ENCODE measurements at places on chromosomes 2 and 18. TPM values are rescaled to one million over a fixed set of nuclear protein-coding genes. Genes with fewer than 3 reads are reported as not detected.
A peak's percentile ranks its signal among the peaks of the same experiment; 100 is the strongest.

DNA sequence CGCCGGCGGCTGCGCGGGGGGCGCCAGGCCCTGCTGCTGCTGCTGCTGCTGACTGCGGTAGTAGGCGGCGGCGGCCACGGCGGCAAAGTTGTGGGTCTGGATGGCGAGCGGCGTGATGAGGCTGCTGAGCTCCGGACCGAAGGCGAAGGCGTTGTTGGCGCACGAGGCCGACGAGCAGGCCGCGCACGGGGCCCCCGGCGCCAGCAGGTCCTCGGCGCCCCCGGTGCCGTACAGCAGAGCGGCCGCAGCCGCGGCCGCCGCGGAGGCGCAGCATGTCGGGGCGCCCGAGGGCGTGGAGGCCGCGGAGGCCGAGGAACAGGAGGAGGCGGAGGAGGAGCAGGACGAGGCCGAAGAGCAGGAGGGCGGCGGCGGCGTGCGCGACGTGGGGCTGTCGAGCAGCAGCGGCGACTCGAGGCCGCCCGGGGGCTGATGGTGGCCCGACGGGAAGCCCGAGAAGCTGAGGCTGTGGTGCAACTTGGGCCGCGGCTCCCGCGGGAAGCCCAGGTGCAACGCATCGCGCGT is 1.8 kb downstream of the ZFP36L2 start:
- no peaks in the 10 kb centered on the region for H3K27me3 ChIP-seq
- peaks cover 42% of the 10 kb centered on the region for H3K4me1 ChIP-seq
- no peak for DNase-seq
- peak overlapping the region; percentile 93 for H3K27ac ChIP-seq
- peaks cover 9% of the 10 kb centered on the region for H3K36me3 ChIP-seq
- peak overlapping the region; percentile 80 for H3K4me3 ChIP-seq

GRCh38 chr18:10286580-10287150 is 167.8 kb upstream of the APCDD1 start:
- peaks cover 2% of the 10 kb centered on the region for H3K27me3 ChIP-seq
- no peak for DNase-seq
- no peaks in the 10 kb centered on the region for H3K4me1 ChIP-seq

DNA sequence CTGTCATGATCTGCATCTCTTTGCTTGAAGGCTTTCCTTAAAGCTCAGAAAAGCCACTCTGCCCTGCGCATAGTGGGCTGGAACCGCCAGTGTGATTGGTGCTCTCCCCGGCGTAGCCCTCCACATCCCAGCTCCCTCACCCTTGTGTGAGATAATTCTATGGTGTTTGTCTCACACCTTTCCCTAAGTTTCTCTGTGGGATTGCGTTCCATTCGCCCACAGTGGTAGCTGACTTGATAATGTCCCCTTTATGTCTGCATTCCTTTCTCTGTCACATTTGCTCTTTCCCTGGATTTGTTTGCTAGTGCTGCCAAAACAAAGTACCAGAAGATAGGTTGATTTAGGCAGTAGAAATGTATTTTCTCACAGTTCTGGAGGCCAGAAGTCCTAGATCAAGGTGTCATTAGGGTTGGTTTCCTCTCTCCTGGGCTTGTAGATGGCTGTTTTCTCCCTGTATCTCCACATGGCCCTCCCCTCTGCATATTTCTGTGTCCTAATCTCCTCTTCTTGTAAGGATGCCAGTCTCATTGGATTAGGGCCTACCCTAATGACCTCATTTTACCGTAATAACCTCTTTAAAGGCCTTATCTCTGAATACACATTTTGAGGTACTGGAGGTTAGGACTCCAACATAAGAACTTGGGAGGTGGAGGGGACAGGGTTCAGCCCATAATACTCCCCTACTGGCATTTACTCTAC is 7.4 kb upstream of the TMEM87B start:
- DNase-seq = no peak
- H3K4me3 ChIP-seq = no peak overlapping the region

MEP1B gene
- 0.28 TPM for total RNA-seq

DNA sequence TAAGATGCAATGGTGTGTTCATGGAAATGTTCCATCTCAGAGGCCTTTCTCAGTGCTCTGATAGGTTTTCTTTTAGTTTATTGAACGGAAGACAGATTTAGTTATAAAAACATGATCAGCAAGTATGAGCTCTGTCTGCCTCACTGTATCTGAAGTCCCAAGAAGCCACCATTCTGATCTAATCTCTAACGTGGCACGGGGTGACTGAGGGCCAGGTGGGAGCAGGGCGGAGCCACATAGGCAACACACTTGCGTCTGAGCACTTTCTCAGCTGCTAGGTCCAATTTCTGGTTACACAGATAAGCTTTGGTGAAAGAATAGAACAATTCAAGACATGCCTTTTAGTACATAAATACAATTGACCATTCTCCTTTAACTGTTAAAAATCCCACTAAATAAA is 60.4 kb downstream of the SNTG2 start:
- H3K27me3 ChIP-seq = no peaks in the 10 kb centered on the region
- DNase-seq = no peak
- no peaks in the 10 kb centered on the region for H3K36me3 ChIP-seq
- H3K27ac ChIP-seq = no peak overlapping the region
- H3K4me1 ChIP-seq = no peaks in the 10 kb centered on the region

HNMT gene
- total RNA-seq = 4.1 TPM

TRAF3IP1 gene
- total RNA-seq = 23.4 TPM

GRCh38 chr2:171146633-171147032 is 14.1 kb downstream of the TLK1 start:
- H3K4me3 ChIP-seq = no peak overlapping the region
- no peak for DNase-seq
- no peaks in the 10 kb centered on the region for H3K36me3 ChIP-seq
- no peak overlapping the region for H3K27ac ChIP-seq

DNA sequence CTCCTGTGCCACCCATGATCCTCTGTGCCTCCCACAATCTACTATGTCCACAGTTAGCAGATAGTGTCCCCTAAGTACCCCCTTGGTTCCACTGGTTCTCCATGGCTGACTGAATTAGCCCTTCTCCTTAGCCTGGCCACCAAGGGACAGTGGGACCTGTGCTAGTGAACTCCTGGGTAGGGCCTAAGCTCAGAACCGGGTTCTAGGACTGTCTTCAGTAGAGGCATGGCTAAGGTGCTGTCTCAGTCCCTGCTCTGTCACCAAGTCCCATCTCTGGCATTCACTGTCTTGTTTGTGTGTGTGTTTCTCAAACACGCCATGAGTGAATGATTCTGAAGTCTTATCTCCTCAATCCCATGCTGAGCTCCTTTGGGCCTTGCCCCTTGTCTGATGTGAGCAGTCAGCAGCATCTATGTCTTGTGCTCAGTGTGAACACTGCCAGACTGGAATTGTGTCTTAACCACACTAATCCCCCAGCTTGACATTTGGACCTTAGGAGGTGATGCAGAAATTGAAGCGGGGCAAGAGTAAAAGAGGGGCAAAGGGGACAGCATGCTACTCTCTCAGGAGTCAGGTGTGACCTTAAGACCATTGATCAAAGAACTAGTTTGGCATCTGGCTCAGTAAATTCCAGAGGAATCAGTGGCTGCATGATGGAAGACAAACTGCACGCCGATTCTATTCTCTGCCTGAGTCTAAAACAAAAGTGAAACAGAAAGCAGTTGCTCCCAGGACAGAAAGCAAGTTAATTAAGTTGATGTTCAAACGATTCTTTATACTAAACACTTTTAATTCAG is 190.5 kb downstream of the ALPK2 start:
- no peaks in the 10 kb centered on the region for H3K27me3 ChIP-seq
- DNase-seq = no peak
- no peak overlapping the region for H3K4me3 ChIP-seq
- H3K36me3 ChIP-seq = no peaks in the 10 kb centered on the region
- H3K4me1 ChIP-seq = no peaks in the 10 kb centered on the region

- H3K4me1 ChIP-seq = no peaks in the 10 kb centered on the region
- H3K4me3 ChIP-seq = no peak overlapping the region
- DNase-seq = no peak
- no peaks in the 10 kb centered on the region for H3K36me3 ChIP-seq
- no peaks in the 10 kb centered on the region for H3K27me3 ChIP-seq
Measured at GRCh38 chr2:134103196-134103595, 150.7 kb upstream of the MGAT5 start.

TTC39C gene
- 14.8 TPM for total RNA-seq

DNA sequence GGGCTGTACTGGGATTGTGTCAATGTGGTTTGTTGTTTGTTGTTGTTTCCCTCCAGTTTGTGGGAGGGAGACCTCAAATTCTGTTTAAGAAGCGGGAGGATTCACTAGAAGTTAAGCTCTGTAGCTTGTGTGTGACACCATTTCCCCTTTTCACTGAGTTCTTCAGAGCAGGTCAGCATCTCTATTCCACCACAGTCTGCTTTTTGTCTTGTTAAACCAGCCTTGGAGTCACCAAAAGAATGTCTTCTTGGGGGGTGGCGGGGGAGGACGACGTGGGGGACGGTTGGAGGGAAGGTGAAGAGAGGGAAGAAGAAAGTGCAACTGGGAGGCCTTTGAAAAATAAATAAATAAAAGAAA is 2.3 kb upstream of the BCL11A start:
- H3K4me1 ChIP-seq = peaks cover 19% of the 10 kb centered on the region
- DNase-seq = no peak
- H3K4me3 ChIP-seq = peak overlapping the region; percentile 52
- H3K36me3 ChIP-seq = no peaks in the 10 kb centered on the region
- no peak overlapping the region for H3K27ac ChIP-seq

GRCh38 chr2:234677758-234678538 is 181.1 kb upstream of the ARL4C start:
- H3K27ac ChIP-seq = no peak overlapping the region
- H3K36me3 ChIP-seq = no peaks in the 10 kb centered on the region
- no peak for DNase-seq
- H3K27me3 ChIP-seq = no peaks in the 10 kb centered on the region
- H3K4me1 ChIP-seq = peaks cover 16% of the 10 kb centered on the region
- no peak overlapping the region for H3K4me3 ChIP-seq

- H3K27me3 ChIP-seq = no peaks in the 10 kb centered on the region
- no peaks in the 10 kb centered on the region for H3K4me1 ChIP-seq
- no peak for DNase-seq
- no peak overlapping the region for H3K27ac ChIP-seq
- H3K36me3 ChIP-seq = no peaks in the 10 kb centered on the region
- H3K4me3 ChIP-seq = no peak overlapping the region
Measured at GRCh38 chr2:150228936-150229335, 258.5 kb downstream of the RND3 start.

GRCh38 chr2:43039376-43040080 is 186.9 kb downstream of the ZFP36L2 start:
- DNase-seq = no peak
- no peaks in the 10 kb centered on the region for H3K36me3 ChIP-seq
- no peak overlapping the region for H3K4me3 ChIP-seq
- H3K4me1 ChIP-seq = peaks cover 19% of the 10 kb centered on the region

ARL6IP6 gene
- total RNA-seq = 38.9 TPM

DNA sequence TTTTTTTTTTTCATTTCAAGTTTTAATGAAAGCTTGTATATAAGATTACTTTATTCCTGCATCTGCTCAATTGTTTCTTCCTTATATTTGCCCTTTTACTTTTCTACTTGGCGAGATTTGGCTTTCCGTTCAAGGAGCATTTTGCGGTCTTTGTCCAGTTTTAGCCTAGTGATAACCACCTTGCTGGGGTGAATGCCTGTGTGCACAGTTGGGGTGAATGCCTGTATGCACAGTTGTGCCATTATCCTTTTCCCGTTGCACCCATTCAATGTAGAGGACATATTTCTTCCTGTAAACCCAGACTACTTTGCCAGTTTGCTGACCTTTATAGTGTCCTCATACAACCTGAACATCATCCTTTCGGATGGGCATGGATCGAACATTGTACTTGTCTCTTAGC is 12.0 kb downstream of the ZNF236 start:
- H3K4me3 ChIP-seq = no peak overlapping the region
- H3K4me1 ChIP-seq = peaks cover 29% of the 10 kb centered on the region
- no peak for DNase-seq
- no peaks in the 10 kb centered on the region for H3K27me3 ChIP-seq
- no peak overlapping the region for H3K27ac ChIP-seq

- no peak overlapping the region for H3K4me3 ChIP-seq
- H3K36me3 ChIP-seq = no peaks in the 10 kb centered on the region
- H3K27me3 ChIP-seq = no peaks in the 10 kb centered on the region
- no peak overlapping the region for H3K27ac ChIP-seq
Measured at GRCh38 chr2:235564884-235565530, 71.2 kb downstream of the AGAP1 start.

- no peak for DNase-seq
- H3K27ac ChIP-seq = no peak overlapping the region
- H3K4me3 ChIP-seq = no peak overlapping the region
- no peaks in the 10 kb centered on the region for H3K36me3 ChIP-seq
- H3K27me3 ChIP-seq = no peaks in the 10 kb centered on the region
Measured at GRCh38 chr2:102110596-102111334, 31.8 kb upstream of the IL1R1 start.

RNU2-63P gene
- 14.0 TPM for total RNA-seq

CFAP53 gene
- 0.23 TPM for total RNA-seq

DNA sequence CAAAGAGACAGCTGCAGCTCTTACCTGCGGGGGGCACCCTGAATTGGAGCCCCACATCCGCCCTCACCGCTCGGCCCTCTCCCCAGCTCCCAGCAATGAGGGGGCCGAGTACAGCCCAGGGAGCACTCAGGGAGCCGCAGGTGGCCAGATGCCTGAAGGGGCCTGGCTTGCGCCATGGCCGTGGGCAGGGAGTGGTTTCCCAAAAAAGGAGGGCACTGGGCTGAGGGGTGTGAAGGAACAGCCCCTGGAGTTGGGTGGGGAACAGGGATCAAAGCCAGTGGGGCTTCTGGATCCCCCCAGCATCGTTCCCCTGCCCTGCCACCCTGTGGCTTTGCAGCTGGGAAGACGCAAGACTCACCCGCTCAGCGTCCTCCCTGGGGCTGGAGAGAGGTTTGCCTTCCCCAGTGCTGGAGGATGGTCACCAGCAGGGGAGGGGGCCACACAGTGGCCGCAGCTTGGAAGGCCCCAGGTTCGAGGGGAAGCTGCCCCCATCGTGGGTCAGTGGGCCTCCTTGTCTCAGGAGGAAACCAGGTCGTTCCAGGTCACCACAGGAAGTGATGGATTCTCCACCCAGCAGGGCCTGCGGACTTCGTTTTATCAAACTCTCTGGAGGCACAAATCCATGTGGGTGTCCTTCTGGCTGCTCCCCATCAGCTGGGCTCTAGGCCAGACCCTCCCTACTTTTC is 68.2 kb upstream of the HPCAL1 start:
- H3K27ac ChIP-seq = no peak overlapping the region
- no peak for DNase-seq
- no peaks in the 10 kb centered on the region for H3K27me3 ChIP-seq
- no peaks in the 10 kb centered on the region for H3K36me3 ChIP-seq
- H3K4me1 ChIP-seq = no peaks in the 10 kb centered on the region
- no peak overlapping the region for H3K4me3 ChIP-seq

DNA sequence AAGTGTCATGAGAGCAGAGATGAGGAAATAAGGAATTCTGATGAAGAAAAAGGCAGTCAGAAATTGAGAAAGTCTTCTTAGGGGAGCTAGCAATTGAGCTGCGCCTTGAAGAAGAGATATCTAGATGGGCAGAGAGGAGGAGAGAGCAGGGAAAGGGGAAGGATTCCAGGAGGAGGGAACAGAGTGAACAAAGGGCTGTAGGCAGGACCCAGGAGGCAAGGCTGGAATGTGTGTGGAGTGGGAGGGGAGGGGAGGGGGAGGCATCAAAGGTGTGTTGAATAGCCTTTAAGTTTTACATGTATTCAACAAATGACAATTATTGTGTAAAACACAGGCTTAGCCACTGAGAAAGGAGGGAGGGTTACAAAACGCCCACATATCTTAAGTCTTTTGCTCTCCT is 164.5 kb downstream of the TDRD15 start:
- H3K4me1 ChIP-seq = no peaks in the 10 kb centered on the region
- H3K27me3 ChIP-seq = no peaks in the 10 kb centered on the region
- no peak overlapping the region for H3K4me3 ChIP-seq
- H3K36me3 ChIP-seq = no peaks in the 10 kb centered on the region

GRCh38 chr2:238901461-238902057 is 53.7 kb downstream of the TWIST2 start:
- no peaks in the 10 kb centered on the region for H3K36me3 ChIP-seq
- no peak overlapping the region for H3K27ac ChIP-seq
- DNase-seq = no peak
- H3K4me1 ChIP-seq = no peaks in the 10 kb centered on the region

All from Panc1 (cell line).